Kidney glomerular epithelial cell (primary cell): ENCODE measurements at places on chromosomes 2 and 18.

GRCh38 chr2:200655918-200656580, 70.2 kb downstream of the AOX1 start:
- DNase-seq, result no peak

GRCh38 chr18:23238152-23238531, 102.9 kb downstream of the CABLES1 start:
- DNase-seq, result no peak

GRCh38 chr18:48679236-48679635, 140.4 kb downstream of the CTIF start:
- DNase-seq, result no peak

DNA sequence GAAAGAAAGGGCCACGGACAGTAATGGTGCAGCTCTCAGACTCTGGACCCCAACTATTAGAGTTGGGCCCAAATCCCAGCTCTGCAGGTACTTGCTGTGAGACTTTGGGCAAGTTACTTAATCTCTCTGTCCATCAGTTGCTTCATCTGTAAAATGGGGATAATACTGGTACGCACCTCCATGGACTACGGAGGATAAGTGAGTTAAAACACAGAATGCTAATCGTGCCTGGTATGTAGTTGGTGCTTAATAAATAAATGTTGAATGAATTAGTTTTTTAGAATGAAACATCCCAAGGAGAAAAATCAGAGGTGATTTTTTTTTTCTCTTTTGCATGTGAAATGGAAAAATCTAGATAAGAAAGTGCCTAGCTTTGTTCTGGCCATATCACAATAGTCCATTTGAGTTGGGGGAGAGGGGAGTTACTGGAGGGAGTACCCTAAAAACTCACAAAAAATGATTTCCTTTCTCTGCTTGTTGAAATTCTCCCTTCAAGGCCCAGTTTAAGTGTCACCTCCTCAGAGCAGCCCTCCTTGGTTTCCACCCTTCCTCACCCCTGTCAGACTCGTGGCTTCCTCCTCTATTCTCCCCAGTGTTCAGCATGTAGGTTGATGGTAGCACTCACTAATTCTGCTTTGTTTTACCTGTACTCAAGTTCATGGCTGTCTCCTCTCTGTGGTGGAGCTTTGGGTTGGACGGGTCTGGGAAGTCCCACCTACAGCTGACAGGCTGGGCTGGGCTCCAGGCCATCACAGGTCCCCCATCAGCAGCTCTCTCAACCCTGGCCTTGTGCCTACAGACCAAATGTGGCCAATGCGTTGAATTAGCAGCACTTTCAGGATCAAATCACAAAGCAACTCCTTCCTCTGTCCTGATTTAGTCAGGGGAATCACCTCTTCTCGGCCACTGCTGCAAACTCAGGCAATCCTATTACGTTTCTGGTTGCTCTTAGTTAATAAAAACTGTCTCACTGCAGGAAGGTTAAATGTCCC, 92.8 kb upstream of the TAF1B start:
- DNase-seq, result no peak
